ENCODE measurements at places on chromosomes 3 and 15. TPM values are rescaled to one million over a fixed set of nuclear protein-coding genes. Genes with fewer than 3 reads are reported as not detected.

- DNase-seq, result no peak
- no peaks in the 10 kb centered on the region for H3K27me3 ChIP-seq
- no peak overlapping the region for H3K4me3 ChIP-seq
- H3K36me3 ChIP-seq, result no peaks in the 10 kb centered on the region
- H3K27ac ChIP-seq, result peak overlapping the region; percentile 4
Measured at GRCh38 chr15:85764649-85765277, 30.0 kb downstream of the KLHL25 start.

GRCh38 chr3:170499562-170500156, 81.0 kb downstream of the CLDN11 start:
- no peak overlapping the region for H3K4me3 ChIP-seq
- DNase-seq, result no peak
- H3K4me1 ChIP-seq, result no peaks in the 10 kb centered on the region
- H3K36me3 ChIP-seq, result no peaks in the 10 kb centered on the region

GRCh38 chr15:56765251-56765650, 31.9 kb upstream of the ZNF280D start:
- H3K4me3 ChIP-seq, result no peak overlapping the region
- H3K27ac ChIP-seq, result no peak overlapping the region
- H3K4me1 ChIP-seq, result no peaks in the 10 kb centered on the region

DNA sequence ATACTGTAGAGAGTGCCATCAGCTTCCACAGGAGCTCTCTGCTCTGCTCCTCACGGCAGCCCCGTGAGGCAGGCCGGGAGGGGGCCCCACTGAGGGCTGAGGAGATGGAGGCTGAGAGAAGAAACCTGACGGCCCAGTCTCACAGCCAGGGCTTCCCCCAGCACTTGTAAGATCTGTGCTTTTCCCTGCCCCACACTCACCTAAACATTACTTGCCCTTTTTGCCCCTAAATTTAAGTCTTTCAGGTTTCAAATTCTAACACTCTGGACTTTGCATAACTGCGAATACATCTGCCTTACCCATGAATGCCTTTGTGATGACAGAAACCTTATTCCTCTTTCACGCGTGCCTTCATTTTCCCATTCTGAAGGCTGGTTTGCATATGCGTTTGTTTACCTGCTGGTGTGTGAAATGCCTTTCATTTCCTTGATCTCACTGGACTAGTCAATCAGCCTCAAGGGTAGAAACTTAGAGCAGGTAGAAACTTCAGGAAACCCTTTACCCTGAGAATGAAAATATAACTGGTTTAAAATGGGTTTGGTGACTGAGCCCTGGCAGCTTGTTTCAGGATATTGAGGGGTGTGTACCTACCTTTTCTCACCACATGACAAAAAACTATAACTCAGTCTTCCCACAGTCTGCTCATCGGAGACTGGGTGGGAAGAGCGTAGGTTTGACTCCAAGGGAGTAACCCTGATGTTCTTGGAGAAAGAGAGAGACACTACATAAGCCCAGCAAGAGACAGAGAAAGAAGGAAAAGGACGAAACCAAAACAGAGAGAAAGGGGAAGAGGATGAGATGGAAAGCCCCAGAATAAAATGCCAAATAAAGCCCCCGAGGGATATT, 20.1 kb downstream of the SLC12A8 start:
- H3K27ac ChIP-seq, result no peak overlapping the region
- DNase-seq, result no peak
- no peaks in the 10 kb centered on the region for H3K36me3 ChIP-seq
- no peaks in the 10 kb centered on the region for H3K27me3 ChIP-seq

DNA sequence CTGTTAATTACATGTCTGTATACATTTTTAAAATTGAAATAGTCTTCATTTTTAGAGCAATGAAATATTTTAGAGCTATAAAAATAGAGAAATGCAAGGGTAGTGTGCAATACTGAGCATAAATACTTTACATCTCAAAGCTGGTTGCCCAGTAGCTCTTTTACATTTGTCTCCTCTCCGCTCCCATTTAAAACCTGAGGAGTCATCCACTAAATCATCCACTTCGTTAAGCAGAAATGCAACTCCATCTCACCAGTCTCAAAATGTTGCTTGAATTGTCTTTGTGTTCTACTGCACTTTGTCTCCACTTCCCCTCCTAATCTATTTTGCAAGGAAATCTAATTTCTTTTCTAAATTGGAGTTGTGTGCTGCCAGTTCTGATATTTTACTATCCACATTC, 563.6 kb downstream of the VGLL3 start:
- no peak overlapping the region for H3K27ac ChIP-seq
- no peaks in the 10 kb centered on the region for H3K4me1 ChIP-seq
- H3K4me3 ChIP-seq, result no peak overlapping the region

DNA sequence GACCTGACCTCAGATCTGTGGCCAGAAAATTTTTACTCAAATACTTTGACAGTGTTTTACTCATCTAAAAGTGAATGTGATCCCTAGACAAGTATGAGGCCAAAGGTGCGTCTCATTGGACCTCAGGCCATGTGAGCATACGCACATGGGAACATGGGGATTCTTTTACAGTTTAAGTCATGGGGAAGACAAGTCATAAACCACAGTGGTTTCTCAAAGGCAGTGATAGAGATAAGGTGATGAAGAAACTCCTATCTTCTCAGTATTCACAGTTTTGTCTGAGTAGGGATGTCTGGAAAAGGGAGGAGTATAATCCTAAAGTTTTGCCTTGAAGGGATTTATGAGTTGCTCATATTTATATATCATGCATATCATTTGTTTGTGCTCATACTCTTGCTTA, 173.8 kb downstream of the FNDC3B start:
- H3K4me1 ChIP-seq, result no peaks in the 10 kb centered on the region
- peak overlapping the region; percentile 26 for H3K27ac ChIP-seq
- DNase-seq, result no peak
- no peaks in the 10 kb centered on the region for H3K36me3 ChIP-seq
- no peak overlapping the region for H3K4me3 ChIP-seq

DNA sequence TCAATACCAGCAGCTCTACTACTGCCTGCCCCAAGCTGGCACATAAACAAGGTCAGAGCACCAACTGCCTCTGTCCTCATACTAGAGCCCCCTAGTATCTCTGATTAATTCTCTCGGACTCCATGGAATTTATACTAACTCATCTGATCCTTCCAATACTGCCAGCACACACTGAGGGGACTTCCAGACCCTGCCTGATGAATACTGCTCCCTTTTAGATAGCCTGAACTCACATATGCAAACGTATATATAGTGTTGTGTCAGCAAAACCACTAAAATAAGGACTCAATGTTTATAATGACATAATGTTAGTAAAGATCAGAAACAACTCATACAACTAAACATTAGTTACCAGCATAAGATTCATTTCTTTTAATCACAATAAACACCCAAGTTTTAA, 25.0 kb downstream of the CEP70 start:
- no peaks in the 10 kb centered on the region for H3K36me3 ChIP-seq
- no peak for DNase-seq
- no peaks in the 10 kb centered on the region for H3K4me1 ChIP-seq
- H3K27me3 ChIP-seq, result no peaks in the 10 kb centered on the region

GRCh38 chr3:112314649-112315048, 18.3 kb upstream of the CD200 start:
- H3K27ac ChIP-seq, result no peak overlapping the region
- no peaks in the 10 kb centered on the region for H3K36me3 ChIP-seq
- no peaks in the 10 kb centered on the region for H3K27me3 ChIP-seq
- DNase-seq, result no peak

DNA sequence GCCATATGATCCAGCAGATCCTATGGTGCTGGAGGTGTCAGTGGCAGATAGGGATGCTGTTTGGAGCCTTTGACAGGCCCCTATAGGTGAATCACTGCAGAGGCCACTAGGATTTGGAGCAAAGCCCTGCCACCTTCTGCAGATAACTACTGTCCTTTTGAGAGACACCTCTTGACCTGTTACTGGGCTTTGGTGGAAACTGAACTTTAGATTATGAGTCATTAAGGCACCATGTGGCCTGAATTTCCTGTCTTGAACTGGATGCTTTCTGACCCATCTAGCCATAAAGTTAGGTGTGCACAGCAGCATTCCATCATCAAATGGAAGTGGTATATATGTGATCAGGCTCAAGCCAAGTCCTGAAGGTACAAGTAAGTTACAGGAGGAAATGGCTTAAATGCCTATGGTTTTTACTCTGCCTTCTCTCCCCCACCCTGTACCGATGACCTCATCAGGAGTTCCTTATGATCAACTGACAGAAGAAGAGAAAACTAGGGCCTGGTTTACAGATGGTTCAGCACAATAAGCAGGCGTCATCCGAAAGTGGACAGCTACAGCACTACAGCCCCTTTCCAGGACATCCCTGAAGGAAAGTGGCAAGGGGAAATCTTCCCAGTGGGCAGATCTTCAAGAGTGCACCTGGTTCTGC, 565.6 kb upstream of the AGTR1 start:
- no peaks in the 10 kb centered on the region for H3K27me3 ChIP-seq
- H3K4me3 ChIP-seq, result no peak overlapping the region
- H3K27ac ChIP-seq, result no peak overlapping the region
- no peak for DNase-seq
- H3K4me1 ChIP-seq, result no peaks in the 10 kb centered on the region

DNA sequence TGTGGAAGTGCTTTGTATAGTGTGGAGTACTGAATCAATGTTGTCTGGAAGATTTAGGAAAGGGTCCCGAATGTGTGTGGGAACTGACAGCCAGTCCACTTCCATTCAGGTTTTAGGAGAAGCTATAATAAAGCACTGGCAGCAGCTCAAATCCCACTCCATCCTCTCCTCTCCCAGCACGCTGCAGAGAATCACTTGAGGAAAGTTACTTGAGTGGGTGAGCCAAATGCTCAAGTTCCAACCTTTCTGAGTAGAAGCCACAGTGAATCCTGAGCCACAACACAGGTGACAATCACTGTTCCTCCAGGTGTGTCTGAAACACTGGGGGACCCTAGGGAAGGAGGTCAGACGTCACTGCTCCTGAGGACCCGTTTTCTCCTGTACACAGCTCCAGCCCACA, 106.5 kb downstream of the TIGIT start:
- H3K4me3 ChIP-seq, result no peak overlapping the region
- no peak for DNase-seq
- H3K36me3 ChIP-seq, result no peaks in the 10 kb centered on the region
- H3K27me3 ChIP-seq, result no peaks in the 10 kb centered on the region

GRCh38 chr15:71530116-71530515, 280.2 kb upstream of the NR2E3 start:
- H3K36me3 ChIP-seq, result no peaks in the 10 kb centered on the region
- no peak overlapping the region for H3K27ac ChIP-seq
- no peak overlapping the region for H3K4me3 ChIP-seq
- no peak for DNase-seq

DNA sequence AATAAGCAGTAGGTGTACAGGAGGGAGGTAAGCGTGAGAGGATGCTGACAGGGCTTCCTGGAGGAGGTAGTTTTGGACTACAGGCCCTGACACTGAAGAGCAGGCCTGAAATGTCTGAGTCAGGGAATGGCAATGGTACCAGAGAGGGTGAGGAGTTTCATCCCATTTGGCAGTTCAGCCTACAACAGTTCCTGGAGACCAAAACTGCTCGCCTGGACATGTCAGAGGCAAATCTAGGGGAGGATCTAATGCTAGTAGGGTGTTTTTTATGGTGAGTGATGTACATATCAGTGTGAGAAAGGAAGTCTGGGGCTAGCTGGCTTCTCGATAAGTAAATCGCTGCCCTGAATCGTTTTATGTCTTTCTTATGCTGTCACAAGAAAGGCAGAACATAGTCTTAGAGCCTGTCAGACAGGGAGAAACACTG, 13.8 kb upstream of the TNFSF10 start:
- H3K36me3 ChIP-seq, result no peaks in the 10 kb centered on the region
- H3K27me3 ChIP-seq, result no peaks in the 10 kb centered on the region
- no peak overlapping the region for H3K27ac ChIP-seq
- no peak overlapping the region for H3K4me3 ChIP-seq
- no peak for DNase-seq

GRCh38 chr3:98650971-98651779, 57.8 kb upstream of the CPOX start:
- H3K36me3 ChIP-seq, result no peaks in the 10 kb centered on the region
- DNase-seq, result no peak
- H3K4me1 ChIP-seq, result no peaks in the 10 kb centered on the region

DNA sequence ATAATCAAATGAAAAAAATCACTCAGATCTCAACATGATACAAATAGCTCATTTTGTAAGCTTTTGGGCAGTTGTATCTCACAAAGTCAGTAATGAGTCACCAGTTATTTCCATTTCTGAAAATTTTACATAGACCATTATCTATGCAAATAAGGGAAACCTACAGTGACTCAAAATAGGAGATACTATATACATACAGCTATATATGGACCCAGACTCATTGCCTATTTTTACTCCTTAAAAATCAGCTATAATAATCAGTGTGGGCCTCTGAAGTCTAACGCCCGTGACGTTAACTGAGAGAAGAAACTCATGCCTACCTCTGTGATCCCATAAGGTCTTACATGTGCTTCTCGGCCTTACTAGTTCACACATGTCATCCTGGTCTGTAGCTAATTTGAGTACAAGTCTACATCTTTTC, 31.6 kb downstream of the LRIG1 start:
- H3K27ac ChIP-seq, result no peak overlapping the region
- no peaks in the 10 kb centered on the region for H3K36me3 ChIP-seq
- DNase-seq, result no peak
- no peaks in the 10 kb centered on the region for H3K4me1 ChIP-seq
- H3K27me3 ChIP-seq, result no peaks in the 10 kb centered on the region
- H3K4me3 ChIP-seq, result no peak overlapping the region

DNA sequence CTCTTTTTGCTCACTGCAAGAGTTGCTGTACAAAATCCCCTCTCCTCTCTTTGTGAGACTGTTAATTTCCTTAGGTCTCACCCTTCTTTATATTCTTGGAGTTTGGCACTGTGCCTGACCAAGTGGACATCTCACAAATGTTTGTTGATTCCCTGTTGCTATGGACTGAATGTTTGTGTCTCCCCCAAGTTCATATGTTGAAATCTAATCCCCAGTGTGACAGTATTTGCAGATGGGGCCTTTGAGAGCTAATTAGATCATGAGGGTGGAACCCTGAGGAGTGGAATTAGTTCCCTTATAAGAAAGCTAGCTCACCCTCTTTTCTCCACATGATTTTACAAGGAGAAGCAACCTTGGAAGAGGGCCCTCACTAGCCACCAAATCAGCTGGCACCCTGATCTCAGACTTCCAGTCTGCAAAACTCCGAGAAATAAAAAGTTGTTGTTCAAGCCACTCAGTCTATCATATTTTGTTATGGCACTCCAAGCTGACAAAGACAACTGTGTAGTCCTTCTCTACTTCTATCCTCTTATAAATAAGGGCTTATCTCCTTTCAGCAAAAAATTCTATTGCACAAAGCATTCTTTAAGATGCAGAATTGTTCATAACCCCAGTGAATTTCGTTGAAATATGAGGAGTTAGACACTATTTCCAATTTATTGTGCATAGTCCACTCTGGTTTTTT, 65.5 kb upstream of the NPHP3 start:
- H3K27me3 ChIP-seq, result no peaks in the 10 kb centered on the region
- H3K4me3 ChIP-seq, result no peak overlapping the region
- H3K27ac ChIP-seq, result peak overlapping the region; percentile 77
- H3K36me3 ChIP-seq, result no peaks in the 10 kb centered on the region
- no peaks in the 10 kb centered on the region for H3K4me1 ChIP-seq
- DNase-seq, result peak; percentile 22

THBS1 gene
- total RNA-seq, result 119 TPM

MYO5C gene
- 36.9 TPM for total RNA-seq

AHSG gene
- not detected for total RNA-seq

CDHR4 gene
- not detected for total RNA-seq

ROBO2 gene
- total RNA-seq, result 0.49 TPM

CCR8 gene
- not detected for total RNA-seq

GP9 gene
- not detected for total RNA-seq
